CD4-positive, alpha-beta T cell treated with Interleukin-12 subunit alpha and Interleukin-12 subunit beta, for 1 hour (primary cell): ENCODE measurements at places on chromosomes 11 and 22.

DNA sequence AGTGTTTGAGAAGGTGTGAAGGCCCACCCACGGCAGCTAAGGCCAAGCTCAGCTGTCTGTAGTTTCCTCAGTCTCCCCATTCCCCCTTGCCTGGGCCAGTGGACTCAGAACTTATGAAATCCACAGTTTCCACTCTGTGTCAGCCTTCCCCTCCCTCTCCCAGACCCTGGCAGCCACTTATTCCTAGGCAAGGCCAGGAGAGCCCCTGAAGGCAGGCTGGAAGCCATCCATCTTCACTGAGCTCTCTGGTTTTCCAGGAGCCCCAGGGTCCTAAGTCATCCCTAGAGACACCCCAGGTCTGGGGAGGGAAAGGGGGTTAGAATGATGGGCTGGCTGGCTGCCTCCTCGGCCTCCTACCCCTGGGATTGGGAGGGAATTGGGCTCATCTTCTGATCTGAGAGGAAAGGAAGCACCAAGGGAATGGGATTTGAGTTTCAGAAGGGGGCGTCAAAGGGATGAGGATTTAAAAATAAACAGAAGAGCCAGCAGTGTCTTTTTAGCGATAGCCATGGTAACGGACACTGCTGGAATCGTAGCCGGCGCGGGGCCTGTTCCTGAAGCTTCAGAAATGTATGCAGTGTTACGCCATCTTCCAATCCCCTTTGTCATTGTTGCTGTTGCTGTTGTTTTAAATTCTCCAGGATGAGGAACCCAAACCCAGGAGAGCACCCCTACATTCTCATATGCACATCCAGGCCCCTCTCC lies 561.1 kb upstream of the CADM1 start:
- no peak for DNase-seq

GRCh38 chr11:6599881-6600390 lies 3.5 kb downstream of the RRP8 start:
- no peak for DNase-seq

- DNase-seq = no peak
Observed at GRCh38 chr22:45884201-45885062, 92.5 kb downstream of the WNT7B start.

DNA sequence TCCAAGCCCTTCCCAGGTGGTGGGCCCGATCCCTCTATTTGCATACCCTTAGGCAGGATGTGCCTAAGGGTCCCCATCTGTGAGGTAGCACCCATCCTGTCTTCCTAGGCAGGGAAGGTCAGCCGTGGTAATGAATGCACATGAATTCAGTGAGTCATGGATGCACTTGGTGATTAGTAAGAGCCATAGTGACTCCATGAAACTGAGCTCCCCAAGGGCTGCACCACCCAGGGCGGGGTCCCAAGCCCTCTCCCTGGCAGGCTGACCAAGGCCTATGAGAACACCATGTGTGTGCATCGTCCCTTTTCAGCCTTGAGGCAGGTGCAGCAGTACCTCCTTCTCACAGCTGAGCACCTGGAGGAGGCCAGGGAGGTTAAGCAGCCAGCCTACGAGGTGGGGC lies 15.6 kb upstream of the SUSD2 start:
- no peak for DNase-seq

DNA sequence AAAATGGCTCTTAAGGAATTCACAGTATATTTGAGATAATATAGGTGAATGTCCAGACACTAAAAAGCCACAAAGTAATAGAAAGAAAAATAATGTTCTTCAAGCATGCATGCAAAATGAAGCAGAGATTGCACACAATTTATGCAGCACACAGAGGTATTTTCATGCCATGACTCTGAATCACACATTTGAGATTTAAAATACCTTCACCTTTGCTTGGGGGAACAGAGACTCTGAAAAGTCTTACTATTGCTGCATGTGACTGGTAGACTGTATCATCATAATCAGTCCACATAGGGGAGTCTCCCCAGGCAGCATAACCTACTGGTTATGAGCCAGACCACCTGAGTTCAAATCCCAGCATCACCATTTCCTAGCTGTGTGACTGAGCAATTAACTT lies 96.2 kb downstream of the RCN1 start:
- no peak for DNase-seq

DNA sequence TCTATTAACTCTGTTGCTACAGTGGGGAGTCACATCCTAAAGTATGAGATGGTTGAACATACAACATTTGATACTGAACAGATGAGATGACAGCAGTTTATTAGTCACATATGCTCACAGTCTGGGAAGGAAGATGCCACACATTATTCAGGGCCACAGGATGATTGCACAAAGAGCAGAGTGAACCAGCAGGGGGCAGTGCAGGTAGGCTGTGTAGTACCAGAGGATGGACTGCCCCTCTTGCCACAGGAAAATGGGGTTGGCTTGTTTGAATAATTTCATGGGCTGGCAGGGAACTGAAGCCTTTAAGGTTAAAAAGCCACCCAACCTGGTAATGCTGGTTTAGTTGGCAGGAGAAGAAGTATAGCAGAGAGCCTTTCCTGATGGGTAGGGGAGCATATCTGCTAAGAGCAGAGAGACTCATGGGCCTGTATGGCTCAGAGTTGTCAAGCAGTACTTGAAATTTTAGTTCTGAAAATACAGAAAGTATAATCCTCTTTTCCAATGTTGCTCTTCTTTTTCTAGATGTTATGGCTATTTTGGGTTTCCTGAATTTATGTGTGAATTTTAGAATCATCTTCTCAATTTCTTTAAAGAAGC lies 180.4 kb upstream of the B3GAT1 start:
- peak; percentile 20 for DNase-seq

DNA sequence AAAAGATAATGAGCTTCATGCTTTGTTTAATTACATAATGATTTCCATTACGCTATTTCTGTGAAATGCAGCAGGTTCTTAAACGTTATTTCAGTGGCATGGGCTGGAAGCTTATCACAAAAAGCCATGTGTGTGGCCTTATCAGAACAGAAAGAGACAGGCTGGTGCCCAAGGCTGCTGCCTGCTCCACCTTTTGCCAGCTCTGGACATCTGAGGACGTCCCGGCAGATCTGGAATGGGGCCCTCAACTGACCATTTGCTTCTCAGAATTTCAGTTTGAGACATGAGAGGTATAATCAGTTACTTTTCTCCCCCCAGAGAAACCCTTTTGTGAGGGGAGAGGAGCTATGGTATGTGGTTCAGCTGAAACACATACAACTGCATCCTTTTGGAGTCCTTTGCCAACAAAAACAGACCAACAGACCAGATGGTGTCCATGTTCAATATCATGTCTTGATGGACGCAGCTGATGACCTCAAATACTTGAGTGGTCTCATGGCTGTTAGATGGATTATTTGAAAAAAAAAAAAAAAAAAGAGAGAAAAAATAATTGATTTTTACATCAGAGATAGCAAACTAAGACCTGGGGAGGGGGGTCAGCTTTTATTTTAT lies 8.6 kb downstream of the CDPF1 start:
- DNase-seq = no peak

- DNase-seq = no peak
Observed at GRCh38 chr11:68012044-68012842, 2.1 kb downstream of the ALDH3B1 start.

GRCh38 chr11:109433753-109434256 lies 11.8 kb downstream of the C11orf87 start:
- no peak for DNase-seq

- DNase-seq = peak; percentile 9
Observed at GRCh38 chr11:56783448-56784041, 35.0 kb upstream of the OR9G4 start.

DNA sequence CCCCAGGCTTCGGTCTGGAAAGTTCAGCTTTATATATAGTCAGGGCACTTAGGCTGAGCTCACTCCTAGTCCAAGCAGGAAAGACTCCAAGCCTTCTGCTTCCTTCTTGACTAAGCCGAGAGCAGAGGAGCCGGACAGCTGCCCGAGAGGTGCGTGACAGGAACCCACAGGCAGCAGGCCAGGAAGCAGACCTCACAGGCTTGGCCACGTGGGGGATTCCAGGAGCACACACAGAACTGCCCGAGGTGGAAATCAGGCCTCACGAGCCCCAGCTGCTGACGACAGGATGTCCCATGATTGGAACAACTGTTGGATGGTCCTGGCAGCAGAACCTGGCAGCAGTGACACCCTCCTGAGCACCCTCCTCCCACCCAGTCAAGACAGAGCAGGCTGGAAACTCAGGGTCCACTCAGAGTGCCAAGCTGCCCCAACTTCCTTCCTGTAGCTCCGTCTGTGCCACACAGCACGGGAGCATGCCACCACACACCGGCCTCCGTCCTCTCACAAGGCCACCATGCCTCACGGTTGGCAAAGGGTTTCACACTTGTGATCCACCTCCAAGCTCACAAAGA lies 5.4 kb downstream of the PLA2G6 start:
- peak; percentile 59 for DNase-seq

DNA sequence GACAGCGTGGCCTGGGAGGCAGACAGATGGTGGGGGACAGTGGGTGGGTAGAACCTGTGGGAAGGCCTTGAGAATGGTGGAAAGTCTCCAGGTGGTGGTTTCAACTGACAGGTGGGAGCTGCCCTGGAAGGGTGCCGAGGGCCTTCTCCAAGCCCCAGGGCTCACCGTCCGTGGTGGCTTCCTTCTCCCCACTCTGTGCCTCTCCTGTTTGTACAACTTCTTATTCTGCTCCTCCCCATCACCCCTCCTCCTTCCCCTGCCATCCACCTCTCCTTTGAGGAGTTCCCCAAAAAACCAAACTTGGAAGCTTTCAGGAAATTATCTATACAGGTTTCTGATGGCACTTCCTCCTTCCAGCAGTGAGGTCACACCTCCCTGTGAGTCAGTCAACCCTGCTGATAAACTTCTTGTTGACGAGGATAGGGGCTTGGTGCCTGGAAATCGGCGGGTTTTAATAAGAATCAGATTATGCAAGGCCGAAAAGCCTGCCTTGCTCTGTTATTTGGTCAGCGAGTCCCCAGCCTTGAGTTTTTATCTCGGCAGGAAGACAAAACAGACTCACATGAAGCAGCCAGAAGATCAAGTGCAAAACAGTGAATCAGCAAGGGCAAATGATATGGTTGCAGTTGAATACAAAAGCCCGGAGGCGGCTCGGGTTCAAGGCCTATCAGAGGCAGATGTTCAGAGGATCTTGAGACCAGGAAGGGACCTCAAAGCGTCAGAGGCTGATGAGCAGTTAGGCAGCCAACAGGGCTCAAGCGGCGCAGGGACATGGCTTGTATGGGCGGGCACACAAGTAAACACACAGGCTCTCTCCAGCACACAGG lies 9.5 kb upstream of the ST3GAL4 start:
- DNase-seq = no peak

GRCh38 chr22:35334004-35334403 lies 34.3 kb downstream of the TOM1 start:
- DNase-seq = no peak

- no peak for DNase-seq
Observed at GRCh38 chr11:27388001-27388400, 25.0 kb upstream of the CCDC34 start.

DNA sequence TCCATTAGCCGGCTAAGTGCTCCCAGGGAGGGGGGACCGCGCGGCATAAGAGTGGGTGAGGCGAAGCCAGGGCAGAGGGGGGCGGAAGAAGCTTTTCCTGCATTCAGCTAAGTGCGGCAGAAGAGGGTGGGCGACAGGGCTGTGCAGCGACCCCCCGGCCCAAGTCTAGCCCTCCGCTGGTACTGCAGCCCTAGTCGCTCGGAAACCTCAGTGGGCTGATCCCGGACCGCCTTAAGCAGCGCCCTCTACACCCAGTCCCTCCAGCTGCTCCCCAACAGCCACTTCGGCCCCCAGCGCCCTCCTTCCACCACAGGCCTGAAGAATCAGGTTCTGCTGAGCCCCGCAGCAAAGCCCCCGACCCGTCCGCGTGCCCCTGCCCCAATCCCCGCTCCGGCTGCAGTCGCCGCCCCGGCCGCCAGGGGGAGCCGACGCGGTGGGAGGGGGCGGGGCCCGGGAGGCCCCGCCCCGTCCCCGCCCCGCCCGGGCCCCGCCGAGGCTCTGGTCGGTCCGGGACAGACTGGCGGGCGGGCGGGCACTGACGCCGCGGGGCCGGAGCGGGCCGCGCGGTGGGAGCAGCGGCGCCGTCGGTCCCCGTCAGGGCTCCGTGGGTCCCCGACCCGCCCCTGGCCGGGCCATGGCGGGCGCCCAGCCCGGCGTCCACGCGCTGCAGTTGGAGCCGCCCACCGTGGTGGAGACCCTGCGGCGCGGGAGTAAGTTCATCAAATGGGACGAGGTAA lies at the start of gene PLCB3:
Gene PLCB3, plus strand, starts transcription at position 515 of the 737 bp plus-strand sequence. Its CDS starts 120 bp downstream, at position 635.
- peak; percentile 74 for DNase-seq

DNA sequence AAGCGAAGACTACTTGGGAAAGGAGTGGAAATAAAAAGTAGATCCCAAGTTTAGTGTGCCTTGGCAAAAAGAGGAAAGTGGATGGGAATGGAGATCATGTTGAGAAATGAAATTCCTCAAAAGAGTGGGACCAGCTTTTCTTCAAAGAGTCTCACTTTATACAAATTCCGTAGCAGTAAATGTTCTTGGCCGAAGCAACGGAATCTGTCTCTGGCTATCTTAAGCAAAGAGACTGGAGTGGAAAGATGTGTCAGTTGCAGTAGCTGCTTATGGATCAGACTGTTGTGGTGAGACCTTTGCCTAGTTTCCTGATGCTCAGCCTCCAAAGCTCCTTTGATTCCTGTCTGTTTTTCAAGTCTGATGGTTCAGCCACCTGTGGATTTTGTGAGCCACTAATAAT lies 73.6 kb downstream of the CSTPP1 start:
- DNase-seq = no peak

GRCh38 chr11:9276571-9276970 lies 11.4 kb upstream of the DENND5A start:
- DNase-seq = no peak

- DNase-seq = no peak
Observed at GRCh38 chr22:27888310-27888709, 30.7 kb downstream of the PITPNB start.

DNA sequence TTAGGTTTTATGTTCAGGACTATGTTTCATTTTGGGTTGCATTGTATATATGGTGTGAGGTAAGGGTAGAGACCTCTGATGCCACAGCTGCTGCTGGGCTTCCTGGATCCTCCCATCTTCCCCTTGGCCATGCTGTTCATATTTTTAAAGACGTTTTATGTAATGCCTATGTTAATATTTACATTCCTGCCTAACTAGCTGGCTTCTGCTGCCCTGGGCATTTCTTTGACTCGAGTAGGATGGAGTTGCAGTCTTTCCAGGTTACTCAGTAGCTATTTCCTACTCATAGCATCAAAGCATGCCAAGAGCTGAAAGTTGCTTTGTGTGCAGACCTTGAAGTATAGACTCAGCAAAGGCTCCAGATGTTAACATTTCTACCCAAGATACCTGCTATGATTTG lies 220.5 kb upstream of the CADM1 start:
- no peak for DNase-seq

GRCh38 chr11:115238086-115238485 lies 266.1 kb downstream of the CADM1 start:
- DNase-seq = no peak

DNA sequence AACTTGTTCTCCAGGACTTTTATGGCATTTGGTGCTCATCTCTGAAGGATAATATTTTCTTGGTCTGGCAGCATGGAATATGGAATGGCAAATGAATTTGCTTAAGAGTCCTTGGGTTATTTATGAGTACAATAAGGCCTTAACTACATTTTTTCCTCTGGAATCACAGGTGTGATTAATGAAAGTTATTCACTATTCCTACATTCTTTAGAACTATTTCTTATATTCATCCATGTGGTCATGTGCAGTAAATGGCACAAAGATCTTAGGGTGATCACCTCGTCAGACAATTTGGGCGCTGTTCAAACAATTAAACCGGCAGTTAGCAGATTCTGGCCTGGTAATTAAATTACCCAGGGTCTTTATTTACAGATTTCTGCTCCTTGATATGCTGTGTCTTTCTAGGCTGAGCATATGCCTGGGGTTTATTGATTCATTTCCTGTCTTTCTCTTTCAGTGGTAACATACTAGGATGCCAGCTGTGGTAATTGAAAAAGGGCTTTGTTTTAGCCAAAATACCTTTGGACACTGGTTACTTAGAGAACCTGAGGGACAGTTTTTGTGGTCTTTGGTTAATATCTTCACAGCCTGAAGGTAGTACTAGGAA lies 31.6 kb downstream of the SIK2 start:
- no peak for DNase-seq
